ENCODE measurements at places on chromosomes 13 and 19. TPM values are rescaled to one million over a fixed set of nuclear protein-coding genes. Genes with fewer than 3 reads are reported as not detected.

Gene SMIM44
- total RNA-seq: not detected

Gene ARL11
- not detected for total RNA-seq

Gene CCDC169
- total RNA-seq: 5.6 TPM

Gene CYP2B6
- total RNA-seq: not detected

Gene ZNF208
- total RNA-seq: 4.3 TPM

Gene DZIP1
- 14.1 TPM for total RNA-seq

Gene COL4A1
- 261 TPM for total RNA-seq

Gene ZNF497
- 1.5 TPM for total RNA-seq

Gene ZNF91
- total RNA-seq: 10.4 TPM

Gene PEG3
- 4.1 TPM for total RNA-seq

Gene PNMA8C
- total RNA-seq: not detected

Gene NRTN
- 0.11 TPM for total RNA-seq

Gene FBXO17
- 12.6 TPM for total RNA-seq

Gene CEACAM19
- total RNA-seq: 0.23 TPM

Gene CERS4
- 14.6 TPM for total RNA-seq

Gene CNFN
- total RNA-seq: 2.0 TPM

Gene HAUS8
- total RNA-seq: 11.5 TPM

Gene KLF1
- not detected for total RNA-seq

Gene GPALPP1
- 19.9 TPM for total RNA-seq

Gene RNF17
- not detected for total RNA-seq

Gene DKKL1
- not detected for total RNA-seq

Gene SPRY2
- 6.6 TPM for total RNA-seq

Gene SPACA7
- not detected for total RNA-seq

Gene KHSRP
- total RNA-seq: 76.0 TPM

Gene UTP14C
- total RNA-seq: 6.0 TPM

Gene DMWD
- total RNA-seq: 22.1 TPM

Gene PROZ
- not detected for total RNA-seq

Gene ZNF253
- total RNA-seq: 3.9 TPM

Gene CFAP97D2
- total RNA-seq: not detected

Gene TMEM238
- total RNA-seq: 3.3 TPM

Data from Daoy (cell line).